ENCODE measurements at places on chromosomes 2 and 18.

- no peak for DNase-seq
These were observed 34.8 kb downstream of the PPP1R1C start for GRCh38 chr2:182020286-182021070.

- DNase-seq: no peak
These were observed 9.1 kb upstream of the KLHL30 start for GRCh38 chr2:238129166-238130010.

DNA sequence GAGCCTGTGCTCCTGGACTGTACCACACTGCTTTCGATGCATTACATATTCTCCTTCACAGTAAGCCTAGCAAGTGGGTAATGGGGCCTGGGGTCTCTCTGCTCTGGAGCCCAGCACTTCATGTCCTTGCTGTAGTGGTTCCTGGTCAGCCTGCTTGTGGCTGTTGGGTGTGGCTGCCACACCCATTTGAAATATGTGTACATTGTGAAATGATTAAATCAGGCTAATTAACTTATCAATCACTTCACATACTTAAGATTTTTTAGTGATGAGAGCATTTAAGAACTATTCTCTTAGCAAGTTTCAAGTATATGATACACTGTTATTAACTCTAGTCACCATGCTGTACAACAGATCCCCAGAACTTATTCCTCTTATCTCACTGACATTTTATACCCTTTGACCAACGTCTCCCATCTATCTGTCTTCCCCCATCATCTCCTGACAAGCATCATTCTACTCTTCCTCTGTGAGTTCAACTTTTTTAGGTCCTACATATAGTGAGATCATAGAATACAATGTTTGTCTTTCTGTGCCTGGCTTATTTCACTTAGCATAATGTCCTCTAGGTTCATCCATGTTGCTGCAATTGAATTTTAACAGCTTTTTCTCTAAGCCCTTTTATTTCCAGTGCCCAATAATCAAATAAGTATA, 92.1 kb downstream of the LYPD6 start:
- no peak for DNase-seq

GRCh38 chr2:84713441-84713840, 167.4 kb downstream of the TRABD2A start:
- DNase-seq: no peak

- DNase-seq: no peak
These were observed 234.8 kb upstream of the SMAD2 start for GRCh38 chr18:48165111-48165866.

DNA sequence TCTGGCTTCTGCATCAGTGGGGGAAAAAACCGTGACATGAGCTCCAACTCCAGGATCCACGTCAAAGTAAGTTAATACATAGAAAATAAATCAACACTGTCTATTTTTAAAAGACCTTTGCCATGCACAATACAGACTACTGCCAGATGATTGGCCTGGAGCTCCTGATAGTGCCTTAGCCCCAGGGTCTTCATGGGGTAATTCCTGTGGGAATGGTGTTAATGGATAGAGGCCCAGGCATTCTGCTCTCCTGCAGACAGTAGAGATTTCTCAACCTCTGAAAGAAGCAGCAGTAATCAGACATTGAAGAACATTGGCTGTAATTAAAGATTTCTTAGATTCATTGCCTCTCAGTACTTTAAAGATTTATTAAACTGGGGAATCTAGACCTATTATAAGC, 4.3 kb upstream of the PLCL1 start:
- DNase-seq: no peak

DNA sequence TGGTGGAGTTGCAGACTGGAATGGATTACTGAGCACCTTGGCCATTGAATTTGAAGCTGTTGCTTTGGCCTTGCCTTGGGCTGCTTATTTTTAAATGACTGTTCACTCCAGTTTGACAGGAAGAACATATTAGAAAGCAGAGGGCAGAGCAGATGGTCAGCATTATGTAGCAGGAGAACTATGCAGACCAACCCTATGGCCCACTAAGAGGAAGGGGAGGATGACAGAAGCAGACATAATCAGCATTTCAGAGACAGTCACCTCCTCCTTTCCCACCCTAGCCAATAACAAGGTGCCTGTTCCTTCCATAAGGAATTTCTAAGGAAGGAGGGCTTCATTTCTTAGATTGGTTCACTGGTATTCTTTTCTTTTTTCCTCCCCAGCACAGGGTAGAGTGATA, 2.4 kb downstream of the CHRNA1 start:
- DNase-seq: no peak

- DNase-seq: no peak
These were observed 139.0 kb downstream of the CELF4 start for GRCh38 chr18:37426586-37426985.

- DNase-seq: no peak
These were observed 74.7 kb downstream of the TNFRSF11A start for GRCh38 chr18:62399781-62400308.

DNA sequence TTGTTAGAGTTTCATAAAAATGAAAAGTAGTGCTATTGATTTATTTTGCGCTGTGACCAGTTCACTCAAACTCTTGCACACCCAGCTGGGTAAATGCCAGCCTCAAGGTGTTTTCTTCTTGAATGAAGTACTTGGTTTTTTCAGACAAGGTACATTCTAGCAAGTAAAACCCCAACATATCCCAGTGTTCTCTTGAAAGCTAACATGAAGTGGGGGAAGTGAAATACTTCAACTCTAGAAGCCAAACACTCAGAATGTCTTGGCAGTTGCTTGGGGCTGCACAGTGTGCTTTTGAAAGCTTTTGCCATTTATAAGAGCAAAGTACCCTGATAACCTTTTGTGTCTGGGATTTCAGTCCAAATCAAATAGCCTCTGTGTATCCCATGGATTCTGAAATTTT, 13.4 kb downstream of the NPAS2 start:
- no peak for DNase-seq

DNA sequence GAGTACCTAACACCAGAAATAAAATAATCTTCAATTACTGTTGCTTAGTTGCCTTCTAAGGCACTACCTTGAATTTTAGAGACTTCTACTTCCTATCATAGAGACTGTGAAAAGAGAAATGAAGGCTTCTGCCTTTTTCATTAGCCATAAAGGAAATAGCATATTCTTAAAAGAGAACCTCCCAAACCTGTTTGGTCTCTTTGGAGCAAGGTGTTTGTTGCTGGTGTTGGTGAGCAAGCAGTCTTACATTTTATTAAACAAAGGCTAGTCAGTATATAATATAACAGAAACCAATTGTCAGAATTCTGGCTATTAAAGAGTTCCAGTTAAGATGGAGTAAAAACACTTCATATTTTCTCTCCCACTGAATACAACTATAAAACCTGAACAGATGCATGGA, 116.4 kb downstream of the TAF4B start:
- DNase-seq: no peak

DNA sequence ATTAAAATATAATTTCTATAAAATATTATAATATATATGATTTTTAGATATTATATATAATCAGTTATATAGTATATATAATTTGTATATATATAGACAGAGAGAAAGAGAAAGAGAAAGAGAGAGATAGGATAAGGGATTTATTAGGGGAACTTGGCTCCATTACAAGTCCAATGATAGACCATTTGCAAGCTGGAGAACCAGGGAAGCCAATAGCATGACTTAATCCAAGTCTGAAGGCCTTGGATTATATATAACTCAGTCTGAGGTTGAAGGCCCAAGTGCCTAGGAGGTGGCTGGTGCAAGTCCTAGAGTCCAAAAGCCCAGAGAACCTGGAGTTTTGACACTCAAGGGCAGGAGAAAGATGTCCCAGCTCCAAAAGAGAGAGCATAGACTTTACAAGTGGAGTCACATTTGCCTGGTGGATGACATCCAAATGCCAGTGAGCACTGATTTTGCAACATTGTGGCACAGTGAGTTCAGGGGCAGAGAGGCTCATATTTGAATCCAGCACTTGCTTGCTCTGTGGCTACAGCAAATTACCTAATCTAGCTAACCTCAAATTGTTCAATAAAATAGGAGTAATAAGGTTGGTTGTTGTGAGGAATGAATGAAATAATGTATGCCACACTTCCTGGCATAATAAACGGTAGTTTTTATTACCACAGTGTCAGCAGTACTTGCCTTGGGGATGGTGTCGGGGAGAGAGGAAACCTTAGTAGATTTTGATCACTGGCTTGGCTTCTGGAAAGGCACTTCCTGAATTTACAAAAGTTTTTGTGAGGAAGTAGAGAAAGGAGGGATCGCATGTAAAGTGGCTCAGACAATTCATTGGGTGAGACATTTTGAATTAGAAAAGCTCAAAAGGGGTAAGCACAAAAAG, 69.6 kb upstream of the CD28 start:
- DNase-seq: no peak

DNA sequence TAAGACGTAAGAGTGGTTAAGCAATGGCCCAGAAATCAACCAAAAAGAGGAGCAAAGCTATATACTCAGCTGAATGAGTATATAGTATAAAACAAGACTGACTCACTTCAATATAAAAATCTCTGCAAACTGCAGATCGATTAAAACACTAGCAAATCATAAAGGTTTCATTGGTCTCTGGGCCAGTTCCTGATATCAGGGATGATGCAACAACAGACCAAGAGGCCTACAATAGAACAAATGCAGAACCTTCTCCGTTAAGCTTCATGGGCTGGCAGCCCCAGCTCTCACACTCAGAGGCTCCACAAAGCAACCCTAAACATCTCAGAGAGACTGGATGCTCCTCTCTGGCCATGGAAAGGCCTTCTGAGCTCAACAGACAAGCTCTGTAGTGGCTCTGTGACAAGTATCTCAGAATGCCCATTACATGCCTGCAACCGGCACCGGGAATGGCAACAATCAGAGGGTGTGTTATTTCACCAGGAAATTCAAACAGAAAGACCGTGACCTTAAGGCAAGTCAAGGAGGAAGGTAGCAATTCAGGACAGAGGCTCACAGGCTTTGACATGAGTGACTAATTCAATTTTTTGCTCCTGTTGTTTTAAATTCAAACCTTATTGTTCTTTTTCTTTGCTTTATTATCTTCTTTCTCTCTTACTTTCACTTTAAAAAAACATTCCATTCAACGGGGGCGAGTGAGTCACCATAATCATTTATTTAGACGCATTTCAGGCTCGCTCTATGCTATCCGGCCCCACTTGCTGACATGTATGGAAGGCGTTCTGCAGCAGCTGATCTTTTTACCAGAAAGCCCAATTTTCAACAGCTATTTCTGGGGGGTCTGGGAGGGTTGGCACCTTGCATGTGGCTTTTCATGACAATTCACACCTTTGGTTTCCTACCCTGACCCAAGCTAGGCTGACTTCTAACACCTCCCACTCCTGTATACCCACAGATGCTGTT, 15.1 kb downstream of the CYRIA start:
- DNase-seq: no peak

GRCh38 chr2:96108541-96109360, 7.6 kb downstream of the ADRA2B start:
- no peak for DNase-seq

- DNase-seq: no peak
These were observed 198.6 kb downstream of the MEMO1 start for GRCh38 chr2:31812051-31812798.

GRCh38 chr2:229083606-229084340, 187.3 kb downstream of the PID1 start:
- no peak for DNase-seq

GRCh38 chr2:65706411-65706810, 274.0 kb upstream of the SPRED2 start:
- DNase-seq: no peak

DNA sequence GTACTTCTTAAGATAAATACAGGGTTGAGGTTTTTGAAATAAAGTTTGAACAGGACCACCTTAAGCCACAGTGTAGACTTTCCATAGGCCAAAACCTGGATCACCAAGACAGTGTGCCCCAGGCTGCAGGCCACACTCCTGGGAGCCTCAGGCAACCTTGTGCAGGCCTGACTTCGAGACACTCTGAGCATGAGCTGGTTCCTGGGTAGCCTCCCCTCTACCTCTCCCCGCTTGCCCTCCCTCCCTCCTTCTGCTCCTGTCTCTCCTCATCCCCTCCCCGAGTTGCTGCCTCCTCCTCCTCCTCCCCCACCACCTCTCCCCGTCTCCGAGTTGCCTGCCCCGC, 10.6 kb upstream of the PROC start:
- DNase-seq: no peak

DNA sequence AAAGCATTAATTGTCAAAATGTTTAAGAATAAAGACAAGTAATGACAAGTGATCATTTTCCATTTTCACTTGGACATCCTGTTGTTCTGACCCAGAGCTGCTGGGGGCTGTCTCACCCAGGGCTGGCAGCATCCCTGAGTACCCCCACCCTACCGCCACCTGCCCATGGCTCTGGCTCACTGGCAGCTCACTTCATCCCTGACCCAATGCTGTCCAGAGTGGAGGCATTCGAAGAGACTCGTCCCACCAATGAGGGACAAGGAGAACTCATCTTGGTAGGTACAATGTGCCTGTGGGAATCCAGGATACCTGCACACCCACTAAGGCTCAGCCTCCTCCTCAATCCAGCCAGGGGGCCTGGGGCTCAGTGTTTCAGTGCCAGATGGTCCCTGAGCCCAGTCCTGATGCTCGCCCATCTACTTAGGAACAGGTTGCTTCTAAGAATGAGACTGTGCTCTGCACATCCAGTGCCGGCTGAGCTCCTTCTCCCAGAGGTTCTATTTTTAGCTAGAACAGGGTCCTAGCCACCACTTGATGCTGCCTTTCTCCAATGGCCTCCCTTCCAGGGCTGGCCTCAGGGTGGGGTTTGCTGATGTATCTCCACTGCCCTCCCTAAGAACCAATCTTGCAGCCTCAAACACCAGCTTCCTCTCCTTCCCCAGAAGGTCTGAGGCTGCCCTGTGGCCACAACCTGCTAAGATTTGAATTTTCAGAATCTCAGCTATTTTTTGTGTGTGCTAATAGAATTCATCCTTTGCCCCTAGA, 53.7 kb downstream of the ADD2 start:
- DNase-seq: no peak

DNA sequence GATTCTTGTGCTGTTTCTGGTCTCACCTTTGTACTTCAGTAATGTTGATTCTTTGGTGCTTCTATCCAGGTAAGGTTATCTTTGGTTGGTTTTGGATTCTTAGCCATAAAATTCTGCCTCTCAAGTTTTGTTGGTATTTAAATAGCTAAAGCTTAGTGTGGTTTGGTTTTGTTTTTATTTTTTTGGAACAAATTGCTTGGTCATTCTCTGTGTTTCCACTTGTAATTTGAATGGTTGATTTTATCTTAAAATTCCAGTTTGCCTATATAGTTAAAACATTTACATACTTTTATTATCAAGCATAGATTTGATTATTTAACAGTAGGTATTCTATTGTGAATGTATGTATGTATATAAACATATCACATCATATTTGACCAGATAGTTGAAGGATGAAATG, 6.6 kb downstream of the NCOA1 start:
- DNase-seq: no peak

GRCh38 chr2:198297350-198297749, 493.0 kb downstream of the PLCL1 start:
- no peak for DNase-seq

- DNase-seq: no peak
These were observed 30.2 kb downstream of the CERKL start for GRCh38 chr2:181626671-181627070.

GRCh38 chr18:29693334-29693733, 1349.2 kb downstream of the DSC3 start:
- DNase-seq: no peak

GRCh38 chr2:190722061-190722759, 73.3 kb downstream of the NAB1 start:
- DNase-seq: no peak
